Activated CD4-positive, alpha-beta T cell treated with anti-CD3 and anti-CD28 coated beads, Interleukin-2, amount 10 ng/mL, durations not matched to agents 7 days and 5 days (primary cell): ENCODE measurements at places on chromosomes 2 and 18. TPM values are rescaled to one million over a fixed set of nuclear protein-coding genes. Genes with fewer than 3 reads are reported as not detected.

- no peak for DNase-seq
- no peaks in the 10 kb centered on the region for H3K36me3 ChIP-seq
These were observed 146.2 kb downstream of the PRKCE start for GRCh38 chr2:45797451-45798230.

- H3K27me3 ChIP-seq = peaks cover 78% of the 10 kb centered on the region
- peak overlapping the region; percentile 55 for H3K4me3 ChIP-seq
- H3K36me3 ChIP-seq = peaks cover 6% of the 10 kb centered on the region
- H3K4me1 ChIP-seq = peaks cover 54% of the 10 kb centered on the region
- DNase-seq = peak; percentile 45
- no peak overlapping the region for H3K27ac ChIP-seq
These were observed 3.6 kb upstream of the DLX2 start for GRCh38 chr2:172106108-172106961.

DNA sequence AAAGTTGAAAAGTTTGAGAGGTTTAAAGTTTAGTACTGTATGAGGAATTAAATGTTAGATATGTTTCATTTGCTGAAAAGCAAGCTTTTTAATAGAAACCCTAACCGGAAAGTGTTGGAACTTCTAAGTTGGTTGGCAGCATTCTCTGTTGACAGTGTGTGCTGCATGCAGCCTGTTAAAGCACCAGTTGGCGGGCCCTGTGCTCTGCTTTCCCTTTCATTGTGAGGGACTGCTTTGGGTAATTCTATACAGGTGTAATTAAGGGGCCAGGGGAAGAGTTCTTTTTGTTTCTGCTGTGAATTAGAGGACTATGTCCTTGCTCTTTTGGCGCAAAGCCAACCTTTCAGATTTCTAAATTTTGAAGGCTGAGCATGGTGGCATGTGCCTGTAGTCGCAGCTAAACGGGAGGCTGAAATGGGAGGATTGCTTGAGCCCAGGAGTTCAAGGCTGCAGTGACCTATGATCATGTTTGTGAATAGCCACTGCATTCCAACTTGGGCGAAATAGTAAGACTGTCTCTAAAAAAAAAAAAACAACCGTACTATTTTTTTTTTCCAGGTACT is 20.1 kb downstream of the PLEKHB2 start:
- peaks cover 2% of the 10 kb centered on the region for H3K4me1 ChIP-seq
- no peak overlapping the region for H3K27ac ChIP-seq
- no peak for DNase-seq
- H3K27me3 ChIP-seq = no peaks in the 10 kb centered on the region
- peaks cover 68% of the 10 kb centered on the region for H3K36me3 ChIP-seq

The ST8SIA3 gene
- not detected for total RNA-seq

The VWC2L gene
- total RNA-seq = not detected
